Transverse colon (tissue), 4 donors: ENCODE measurements at places on chromosomes 1 and 21.

GRCh38 chr21:37909936-37910335 lies 6.3 kb downstream of the KCNJ6 start:
- H3K27ac ChIP-seq: no peak overlapping the region
- no peaks in the 10 kb centered on the region for H3K36me3 ChIP-seq
- H3K27me3 ChIP-seq: peaks cover 49% of the 10 kb centered on the region
- H3K4me1 ChIP-seq: no peaks in the 10 kb centered on the region
- DNase-seq: no peak
- no peak overlapping the region for H3K4me3 ChIP-seq

DNA sequence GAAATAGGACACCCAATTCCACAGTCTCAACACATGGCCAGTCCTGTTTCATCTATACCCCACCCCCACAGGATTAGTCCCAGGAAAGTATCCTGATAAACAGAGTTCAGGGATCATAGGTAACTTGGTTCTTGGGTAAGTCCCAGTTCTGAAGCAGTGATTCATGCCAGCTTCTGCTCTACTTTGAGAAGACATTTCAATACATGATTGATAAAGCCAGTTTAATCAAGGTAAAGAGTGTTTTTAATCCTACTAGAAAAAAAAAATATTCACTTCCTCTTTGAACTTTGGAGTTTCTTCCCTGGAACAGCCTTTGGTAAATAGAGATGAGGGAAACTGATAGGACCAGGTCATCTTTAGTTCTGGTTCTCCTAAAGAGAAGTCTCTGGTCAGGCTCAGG lies 142.4 kb downstream of the TLR5 start:
- H3K27ac ChIP-seq: no peak overlapping the region
- peaks cover 2% of the 10 kb centered on the region for H3K4me1 ChIP-seq
- no peaks in the 10 kb centered on the region for H3K27me3 ChIP-seq
- H3K4me3 ChIP-seq: no peak overlapping the region
- DNase-seq: no peak

- no peaks in the 10 kb centered on the region for H3K36me3 ChIP-seq
- no peak overlapping the region for H3K27ac ChIP-seq
- no peaks in the 10 kb centered on the region for H3K4me1 ChIP-seq
- H3K4me3 ChIP-seq: no peak overlapping the region
Observed at GRCh38 chr1:108533351-108534083, 26.4 kb upstream of the EEIG2 start.

- no peaks in the 10 kb centered on the region for H3K36me3 ChIP-seq
- no peak overlapping the region for H3K4me3 ChIP-seq
- peak; percentile 79 for DNase-seq
- H3K27me3 ChIP-seq: no peaks in the 10 kb centered on the region
- peak overlapping the region; percentile 87 for H3K27ac ChIP-seq
Observed at GRCh38 chr1:116474921-116475849, 95.6 kb downstream of the CD58 start.

DNA sequence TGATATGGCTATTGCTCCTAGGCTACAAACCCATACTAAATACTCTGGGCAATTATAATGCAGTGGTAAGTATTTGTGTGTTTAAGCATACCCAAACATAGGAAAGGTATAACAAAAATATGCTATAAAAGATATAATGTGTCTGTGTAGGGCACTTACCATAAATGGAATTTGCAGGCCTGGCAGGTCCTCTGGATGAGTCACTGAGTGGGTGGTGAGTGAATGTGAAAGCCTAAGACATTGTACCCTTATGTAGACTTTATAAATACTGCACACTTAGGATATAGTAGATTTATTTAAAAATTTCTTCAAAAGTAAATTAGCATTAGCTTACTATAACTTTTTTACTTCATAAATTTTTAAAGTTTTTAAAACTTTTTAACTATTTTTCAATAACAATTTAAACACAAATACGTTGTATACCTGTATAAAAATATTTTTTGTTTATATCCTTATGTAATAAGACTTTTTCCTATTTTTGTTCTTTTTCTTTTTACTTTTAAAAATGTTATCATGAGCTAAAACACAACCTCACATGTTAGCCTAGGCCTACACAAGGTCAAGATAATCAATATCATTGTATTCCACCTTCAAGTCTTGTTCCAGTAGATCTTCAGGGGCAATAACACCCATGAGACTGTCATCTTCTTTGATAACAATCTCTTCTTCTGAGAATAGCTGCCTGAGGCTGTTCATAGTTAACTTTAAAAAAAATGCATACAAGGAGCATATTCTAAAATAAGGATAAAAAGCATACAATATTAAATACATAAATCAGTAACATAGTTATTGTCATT lies 306.3 kb upstream of the RGS18 start:
- H3K4me1 ChIP-seq: no peaks in the 10 kb centered on the region
- H3K27ac ChIP-seq: no peak overlapping the region
- DNase-seq: no peak
- H3K4me3 ChIP-seq: no peak overlapping the region

DNA sequence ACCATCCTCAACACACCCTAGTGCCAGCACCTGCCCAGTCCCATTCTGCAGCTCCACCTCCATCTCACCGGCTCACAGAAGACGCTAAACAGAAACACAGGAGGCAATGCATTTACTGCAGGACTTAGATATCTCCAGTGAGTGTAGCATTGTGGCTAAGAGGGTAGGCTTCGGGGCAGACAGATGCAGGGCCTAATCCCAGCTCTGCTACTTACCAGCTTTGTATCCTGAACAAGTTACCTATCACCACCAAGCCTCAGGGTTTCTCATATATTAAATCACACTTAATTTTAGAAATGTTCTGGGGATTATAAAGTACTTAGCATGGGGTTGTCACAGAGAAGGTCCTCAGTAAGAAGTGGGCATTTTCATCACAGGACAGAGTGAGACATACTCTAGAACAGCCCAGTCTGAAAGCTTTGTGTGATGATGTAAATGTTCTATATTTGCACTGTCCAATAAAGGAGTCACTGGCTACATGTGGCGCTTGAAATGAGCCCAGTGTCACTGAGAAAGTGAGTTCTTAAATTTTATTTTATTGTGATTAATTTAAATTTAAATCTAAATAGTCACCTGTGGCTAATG lies 149.3 kb upstream of the C8B start:
- H3K27me3 ChIP-seq: peaks cover 3% of the 10 kb centered on the region
- no peak overlapping the region for H3K4me3 ChIP-seq
- H3K4me1 ChIP-seq: no peaks in the 10 kb centered on the region

- no peak for DNase-seq
- no peak overlapping the region for H3K27ac ChIP-seq
- H3K4me3 ChIP-seq: no peak overlapping the region
Observed at GRCh38 chr21:33345751-33346238, 21.0 kb downstream of the IFNAR1 start.

DNA sequence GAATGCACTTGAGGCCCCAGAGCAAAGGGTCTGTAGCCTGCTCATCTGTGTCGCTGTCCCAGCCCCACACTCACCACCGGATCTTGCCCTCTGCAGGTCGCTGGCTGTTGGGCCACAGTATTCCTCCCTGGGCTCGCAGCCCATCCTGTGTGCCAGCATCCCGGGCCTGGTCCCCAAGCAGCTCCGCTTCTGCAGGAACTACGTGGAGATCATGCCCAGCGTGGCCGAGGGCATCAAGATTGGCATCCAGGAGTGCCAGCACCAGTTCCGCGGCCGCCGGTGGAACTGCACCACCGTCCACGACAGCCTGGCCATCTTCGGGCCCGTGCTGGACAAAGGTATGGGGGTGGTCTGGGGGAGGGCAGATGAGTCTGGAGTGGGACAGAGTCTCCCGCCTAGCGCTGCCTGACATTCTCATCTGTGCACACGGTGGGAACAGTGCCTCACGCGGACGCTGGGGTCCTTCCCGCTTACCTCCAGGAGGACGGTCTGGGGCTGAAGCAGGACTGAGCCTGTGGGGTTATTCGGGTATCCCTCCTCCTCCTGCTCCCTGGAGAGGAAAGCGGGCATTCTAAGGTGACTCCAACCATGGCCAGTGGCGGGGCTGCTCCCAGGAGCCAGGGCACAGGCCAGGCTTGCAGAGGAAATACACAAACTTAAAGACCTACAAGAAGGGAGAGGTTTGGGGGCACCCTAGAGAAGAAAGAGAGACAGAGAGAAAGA lies 15.9 kb downstream of the WNT3A start:
- no peaks in the 10 kb centered on the region for H3K27me3 ChIP-seq
- no peaks in the 10 kb centered on the region for H3K4me1 ChIP-seq
- H3K27ac ChIP-seq: no peak overlapping the region
- H3K36me3 ChIP-seq: no peaks in the 10 kb centered on the region
- no peak overlapping the region for H3K4me3 ChIP-seq

DNA sequence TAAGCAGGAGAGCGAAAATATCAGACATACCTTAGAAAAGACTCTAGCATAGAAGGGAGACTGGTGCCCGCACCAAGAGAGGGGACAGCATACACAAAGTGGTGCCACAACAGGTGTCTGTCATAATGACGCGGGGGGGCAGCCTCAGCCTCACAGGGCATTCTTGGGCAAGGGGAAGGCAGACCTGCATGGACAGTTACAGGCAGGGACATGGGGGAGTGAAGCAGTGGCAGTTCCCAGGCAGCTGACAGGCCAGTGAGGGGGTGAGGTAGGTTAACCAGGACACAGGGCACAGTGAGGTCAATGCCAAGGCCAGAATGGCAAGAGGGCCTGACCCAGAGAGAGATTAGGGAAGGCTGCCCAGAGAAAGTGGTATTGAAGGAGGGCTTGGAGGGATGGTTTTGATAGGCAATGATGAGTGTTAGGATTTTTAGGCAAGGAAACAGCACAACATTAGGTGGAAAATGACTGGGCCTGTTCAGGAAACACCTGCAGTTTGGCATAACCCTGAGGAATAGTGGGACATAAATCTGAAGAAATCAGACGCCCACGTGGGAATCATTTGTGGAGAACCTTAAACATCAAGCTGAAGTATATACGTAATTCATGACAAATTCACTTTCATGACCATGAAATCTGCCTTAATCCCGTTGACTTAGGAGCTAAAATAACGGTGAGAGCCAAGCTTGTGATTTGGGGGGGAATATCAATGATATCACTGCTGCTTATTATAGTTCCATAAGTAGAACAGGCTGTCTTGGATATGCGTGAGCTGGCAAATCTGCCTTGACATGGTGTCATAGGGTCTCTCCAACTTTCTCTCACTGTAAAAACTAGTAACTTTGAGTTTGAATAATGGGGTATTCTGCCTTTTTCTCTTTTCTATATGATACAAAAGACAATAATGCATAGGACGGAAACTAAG lies 8.9 kb downstream of the PTPN14 start:
- no peaks in the 10 kb centered on the region for H3K36me3 ChIP-seq
- peaks cover 6% of the 10 kb centered on the region for H3K4me1 ChIP-seq

DNA sequence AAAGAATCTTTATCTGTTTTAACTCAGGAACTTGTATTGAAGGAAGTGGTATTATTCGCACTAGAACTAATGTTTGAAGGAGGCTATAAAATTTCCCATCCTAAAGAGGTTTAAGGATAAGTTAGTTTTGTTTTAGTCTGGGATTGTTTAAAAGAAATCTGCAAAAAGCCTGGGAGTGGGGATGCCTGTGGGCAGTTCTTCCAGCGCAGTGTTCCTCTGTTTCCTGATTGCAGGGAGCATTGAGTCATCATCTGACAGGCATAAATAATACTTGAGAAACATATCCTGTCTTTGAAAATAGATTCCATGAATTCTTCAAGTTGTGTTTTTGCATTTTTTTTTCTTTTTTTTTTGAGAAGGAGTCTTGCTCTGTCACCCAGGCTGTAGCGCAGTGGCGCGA lies 350.8 kb upstream of the PTBP2 start:
- H3K27me3 ChIP-seq: no peaks in the 10 kb centered on the region
- H3K4me3 ChIP-seq: no peak overlapping the region
- H3K27ac ChIP-seq: no peak overlapping the region
- H3K36me3 ChIP-seq: no peaks in the 10 kb centered on the region
- no peaks in the 10 kb centered on the region for H3K4me1 ChIP-seq

DNA sequence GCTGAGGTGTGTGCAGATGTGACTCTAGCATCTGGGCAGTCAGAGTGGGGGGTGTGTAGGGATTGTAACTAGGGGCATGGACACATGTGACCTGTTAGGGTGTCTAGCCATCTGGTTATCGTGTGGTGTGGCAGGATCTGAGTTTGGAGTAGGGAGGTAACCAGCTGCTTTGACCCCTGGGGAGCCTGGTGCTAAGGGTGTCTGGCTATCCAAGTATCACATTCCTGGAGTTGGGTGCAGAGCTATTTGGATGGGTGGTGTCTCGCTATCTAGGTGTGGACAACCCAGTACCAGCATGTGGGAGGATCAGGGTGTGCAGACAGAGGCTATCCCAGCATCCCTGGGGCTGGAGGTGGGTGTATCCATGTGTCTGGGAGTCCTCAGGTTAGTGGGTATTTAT lies 4.7 kb downstream of the PTPRU start:
- peaks cover 33% of the 10 kb centered on the region for H3K27me3 ChIP-seq
- no peak for DNase-seq
- no peaks in the 10 kb centered on the region for H3K36me3 ChIP-seq
- H3K27ac ChIP-seq: no peak overlapping the region
- peaks cover 19% of the 10 kb centered on the region for H3K4me1 ChIP-seq

DNA sequence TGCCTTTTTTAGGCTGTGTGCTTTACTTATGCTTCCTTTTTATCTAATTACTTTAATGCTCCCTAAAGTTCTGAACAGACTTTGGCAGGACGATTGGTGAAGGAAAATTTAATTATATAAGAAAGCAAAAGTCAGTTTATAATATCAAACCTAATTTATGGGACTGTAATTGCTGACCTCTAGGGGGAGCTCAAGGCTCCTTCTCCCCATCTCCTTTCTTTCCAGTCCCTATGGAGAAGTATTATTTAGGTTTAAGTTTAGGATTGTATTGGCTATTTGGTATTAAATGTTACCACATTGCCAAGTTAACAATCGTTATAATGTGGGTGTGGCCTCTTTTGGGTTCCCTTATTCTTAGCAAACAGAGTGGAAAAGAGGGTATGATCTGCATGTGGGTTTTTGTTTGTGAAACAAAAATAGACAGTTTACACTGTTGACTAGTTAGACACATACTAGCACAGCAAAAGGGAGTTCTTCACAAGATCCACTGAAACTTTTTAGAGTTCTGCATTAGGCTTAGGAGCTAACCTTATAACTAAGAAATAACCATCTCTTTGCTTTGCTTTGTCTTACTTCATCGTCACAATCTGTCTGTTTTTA lies 48.2 kb upstream of the TNFSF4 start:
- H3K27me3 ChIP-seq: no peaks in the 10 kb centered on the region
- H3K4me3 ChIP-seq: no peak overlapping the region
- H3K4me1 ChIP-seq: no peaks in the 10 kb centered on the region
- no peak for DNase-seq

- no peaks in the 10 kb centered on the region for H3K4me1 ChIP-seq
- no peak overlapping the region for H3K4me3 ChIP-seq
- H3K36me3 ChIP-seq: no peaks in the 10 kb centered on the region
- H3K27ac ChIP-seq: no peak overlapping the region
- H3K27me3 ChIP-seq: no peaks in the 10 kb centered on the region
Observed at GRCh38 chr1:62138029-62138428, 56.6 kb upstream of the L1TD1 start.

DNA sequence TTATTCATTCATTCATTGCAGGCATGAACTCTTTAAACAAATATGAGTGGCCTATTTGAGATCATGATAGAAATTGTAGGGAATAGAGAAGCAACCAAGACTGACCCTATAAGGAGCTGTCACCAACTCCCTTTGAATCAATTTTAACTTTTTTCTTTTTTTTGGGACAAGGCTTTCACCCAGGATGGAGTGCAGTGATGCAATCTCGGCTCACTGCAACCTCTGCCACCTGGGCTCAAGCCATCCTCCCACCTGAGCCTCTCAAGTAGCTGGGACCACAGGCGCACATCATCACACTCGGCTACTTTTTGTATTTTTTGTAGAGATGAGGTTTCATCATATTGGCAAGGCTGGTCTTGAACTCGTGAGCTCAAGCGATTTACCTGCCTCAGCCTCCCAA lies 17.1 kb upstream of the ATP5PO start:
- DNase-seq: no peak
- H3K36me3 ChIP-seq: no peaks in the 10 kb centered on the region
- peak overlapping the region; percentile 71 for H3K27ac ChIP-seq
- no peaks in the 10 kb centered on the region for H3K27me3 ChIP-seq
- H3K4me1 ChIP-seq: peaks cover 3% of the 10 kb centered on the region
- peak overlapping the region; percentile 28 for H3K4me3 ChIP-seq
